ENCODE measurements at places on chromosomes 1 and 21.

- peak; percentile 72 for DNase-seq
Observed at GRCh38 chr1:207284209-207284897, 37.1 kb upstream of the CD55 start.

DNA sequence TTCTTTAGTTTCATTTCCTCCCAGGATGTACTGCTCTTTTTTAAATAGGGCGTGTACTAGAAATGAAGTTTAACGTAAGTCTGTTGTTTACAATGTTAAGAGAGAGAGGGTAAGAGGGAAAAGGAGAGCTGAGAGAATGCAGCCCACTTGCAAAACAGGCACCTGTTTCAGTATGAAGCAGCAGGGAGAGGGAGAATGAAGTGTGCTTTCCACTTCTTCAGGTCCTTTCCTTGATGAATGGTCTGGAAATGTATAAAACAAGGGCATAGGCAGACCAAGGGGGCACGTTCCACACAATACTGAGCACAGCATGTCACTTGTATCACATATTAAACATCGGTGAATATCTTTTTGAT is 2.0 kb downstream of the KCNA3 start:
- DNase-seq = no peak

DNA sequence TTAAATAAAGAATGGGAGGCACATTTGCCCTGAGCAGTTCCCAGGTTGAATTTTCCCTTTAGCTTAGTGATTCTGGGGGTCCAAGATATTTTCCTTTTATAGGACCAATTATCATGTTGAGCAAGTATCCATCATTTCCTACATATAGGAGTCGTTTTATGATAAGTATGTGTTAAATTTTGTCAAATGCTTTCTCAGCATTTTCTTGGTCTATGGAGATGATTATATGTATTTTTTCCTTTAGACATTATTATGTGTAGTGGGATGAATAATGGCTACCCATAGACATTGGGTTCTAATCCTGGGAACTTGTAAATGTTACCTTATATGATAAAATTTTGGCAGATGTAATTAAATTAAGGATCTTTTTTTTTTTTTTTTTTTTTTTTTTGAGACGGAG is 128.7 kb downstream of the LMO4 start:
- no peak for DNase-seq

DNA sequence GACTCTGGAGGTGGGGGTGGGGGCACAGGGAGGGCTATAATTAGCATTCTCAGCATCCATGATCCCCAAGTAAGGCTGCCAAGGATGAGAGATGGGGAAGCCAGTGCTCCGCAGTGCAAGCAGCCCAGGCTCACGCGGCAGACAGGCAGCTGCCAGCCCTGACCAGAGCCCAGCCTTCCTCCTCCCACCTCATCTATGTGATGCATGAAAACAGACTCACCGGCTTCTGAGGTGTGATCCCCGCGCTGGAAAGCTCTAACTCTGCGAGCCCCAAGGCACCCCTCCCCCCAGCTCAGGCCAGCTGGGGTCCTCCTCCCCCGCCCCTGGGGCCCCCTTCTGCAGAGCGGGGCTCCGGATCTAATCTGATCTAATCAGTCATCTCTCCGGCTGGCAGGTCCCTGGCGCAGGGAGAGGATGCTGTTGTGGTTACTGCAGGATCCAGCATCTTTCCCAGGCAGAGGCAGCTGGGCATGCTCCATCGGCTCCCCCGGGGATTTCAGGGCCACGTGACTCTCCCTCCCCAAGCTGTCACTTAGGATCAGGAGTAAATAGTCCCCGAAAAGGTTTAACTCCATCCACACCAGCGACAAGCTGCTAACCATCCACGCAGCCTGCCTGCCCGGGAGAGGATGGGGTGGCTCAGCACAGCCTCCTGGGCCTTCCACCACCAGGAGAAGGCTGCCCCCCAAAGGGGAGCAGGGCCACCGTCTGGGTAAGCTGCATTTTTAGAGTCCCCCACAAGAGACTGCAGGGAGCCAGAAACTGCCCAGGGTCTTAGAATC is at the start of gene PLEKHA6:
Gene PLEKHA6, minus strand, starts transcription at position 456 of the 782 bp plus-strand sequence. CDS start 86,202 bp downstream, outside the sequence.
- peak; percentile 63 for DNase-seq

DNA sequence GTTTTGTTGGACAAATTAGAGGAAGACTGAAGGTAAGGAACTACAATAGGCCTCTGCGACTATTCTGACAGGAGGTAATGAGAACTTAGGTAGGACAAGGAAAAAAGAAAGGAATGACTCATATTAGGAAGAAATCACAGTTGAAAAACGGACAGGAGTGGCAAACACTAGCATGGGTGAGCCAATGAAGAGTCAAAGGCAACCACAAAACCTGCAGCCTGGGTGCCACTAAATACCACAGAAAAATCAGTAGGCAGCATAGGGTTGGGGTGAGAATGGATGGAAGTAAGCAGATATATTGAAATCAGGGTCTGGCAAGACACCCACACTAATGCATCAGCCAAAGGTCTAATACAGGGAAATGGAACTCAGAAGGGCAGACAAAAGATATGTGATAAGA is 10.0 kb downstream of the RBM34 start:
- no peak for DNase-seq

GRCh38 chr1:177770096-177770495 is 199.8 kb downstream of the SEC16B start:
- DNase-seq = no peak

DNA sequence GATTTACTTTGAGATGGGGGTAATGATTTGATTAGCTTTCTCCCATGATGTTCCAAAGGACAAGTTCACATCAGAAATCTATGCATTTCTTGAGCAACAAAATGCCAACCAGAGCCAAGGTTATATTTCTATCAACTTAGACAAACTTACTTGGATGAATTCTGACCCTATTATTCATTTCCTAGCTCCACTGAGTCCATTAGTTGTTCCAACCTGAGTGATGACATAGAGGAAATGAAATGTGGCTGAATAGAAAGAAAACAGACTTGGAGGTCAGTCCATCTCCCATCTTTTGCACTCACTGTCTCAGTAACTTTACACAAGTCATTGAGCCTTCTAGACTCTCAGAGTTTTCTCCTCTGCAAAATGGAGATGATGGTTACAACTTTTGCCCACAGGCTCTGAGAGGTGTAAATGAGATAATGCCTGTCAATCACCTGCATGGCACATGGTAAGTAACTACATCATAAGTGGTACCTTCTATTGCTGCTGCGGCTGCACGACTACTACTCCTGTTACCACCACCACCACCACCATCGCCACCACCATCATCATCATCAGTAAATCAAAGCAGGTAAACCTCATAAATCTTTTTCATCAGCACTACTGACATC is 98.2 kb downstream of the PTPN14 start:
- peak; percentile 73 for DNase-seq

DNA sequence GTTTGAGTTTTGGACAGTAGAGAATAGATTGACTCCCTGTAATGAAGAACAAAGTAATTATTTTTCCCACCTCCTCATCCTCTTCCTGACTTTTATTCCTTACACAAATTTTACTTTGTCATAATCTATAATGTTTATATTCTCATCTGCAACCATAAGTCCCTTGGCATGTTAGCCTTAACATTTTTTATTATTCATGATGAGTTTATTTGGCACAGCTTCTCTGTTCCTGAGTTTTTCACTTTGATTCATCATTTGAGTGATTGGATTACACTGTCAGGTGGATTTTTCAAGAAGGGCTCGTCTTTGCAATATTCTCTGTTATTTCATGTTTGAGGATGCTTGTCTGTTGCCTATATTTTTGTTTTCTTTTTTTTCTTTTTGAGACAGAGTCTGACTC is 35.7 kb downstream of the TNFRSF8 start:
- DNase-seq = no peak

- no peak for DNase-seq
Observed at GRCh38 chr1:173915596-173915995, 1.5 kb downstream of the SERPINC1 start.

DNA sequence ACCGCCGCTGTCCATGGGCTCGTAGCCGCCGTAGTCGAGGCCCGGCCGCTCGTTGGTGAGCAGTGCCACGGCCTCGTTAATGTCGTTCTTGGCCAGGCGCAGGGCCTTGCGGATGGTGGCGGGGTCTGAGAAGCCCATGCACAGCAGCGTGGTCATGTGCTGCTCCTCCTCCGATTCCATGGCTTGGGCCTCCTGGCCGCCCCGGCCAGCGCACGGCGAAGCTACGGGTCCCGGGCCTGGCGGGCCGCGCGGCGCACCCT is 300 bp downstream of the USP24 start:
- peak; percentile 39 for DNase-seq

DNA sequence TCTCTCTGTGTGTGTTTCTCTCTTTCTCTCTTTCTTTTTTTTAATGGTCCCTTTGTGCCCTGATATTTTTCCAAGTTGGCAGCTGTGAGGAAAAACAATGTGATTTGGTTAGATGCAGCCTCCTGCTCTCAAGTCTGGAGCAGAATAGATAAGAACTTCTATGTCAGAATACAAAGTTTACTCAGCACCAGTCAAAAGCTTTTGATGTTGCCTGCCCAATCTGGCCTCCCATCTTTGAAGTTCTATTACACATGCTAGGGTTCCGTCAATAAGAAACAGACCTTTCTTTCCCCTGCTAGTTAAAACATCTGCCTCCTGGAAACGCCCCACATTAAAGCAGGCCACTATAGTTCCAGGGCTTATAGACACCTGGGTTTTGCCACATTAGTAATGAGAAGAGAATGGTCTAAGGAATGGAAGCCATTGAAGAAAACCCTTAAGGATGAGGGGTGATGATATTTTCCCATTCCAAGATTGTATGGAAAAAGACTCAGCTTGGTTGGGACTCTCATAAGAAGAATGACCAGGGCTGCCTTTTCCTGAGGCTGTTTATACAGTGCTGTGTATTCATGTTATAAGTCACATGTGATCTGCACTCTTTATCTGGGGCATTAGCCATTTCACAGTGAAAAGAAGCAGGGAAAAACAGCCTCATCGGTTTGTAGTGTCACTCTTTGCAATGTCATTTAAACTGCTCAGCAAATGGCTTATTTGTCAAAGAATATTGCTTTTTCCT is 414.7 kb upstream of the PROX1 start:
- DNase-seq = no peak

- DNase-seq = no peak
Observed at GRCh38 chr1:28326515-28326914, 2.3 kb upstream of the MED18 start.

GRCh38 chr1:228695015-228695955 is 40.0 kb upstream of the RHOU start:
- DNase-seq = no peak

GRCh38 chr1:43052786-43053439 is 94.2 kb upstream of the SLC2A1 start:
- peak; percentile 30 for DNase-seq

DNA sequence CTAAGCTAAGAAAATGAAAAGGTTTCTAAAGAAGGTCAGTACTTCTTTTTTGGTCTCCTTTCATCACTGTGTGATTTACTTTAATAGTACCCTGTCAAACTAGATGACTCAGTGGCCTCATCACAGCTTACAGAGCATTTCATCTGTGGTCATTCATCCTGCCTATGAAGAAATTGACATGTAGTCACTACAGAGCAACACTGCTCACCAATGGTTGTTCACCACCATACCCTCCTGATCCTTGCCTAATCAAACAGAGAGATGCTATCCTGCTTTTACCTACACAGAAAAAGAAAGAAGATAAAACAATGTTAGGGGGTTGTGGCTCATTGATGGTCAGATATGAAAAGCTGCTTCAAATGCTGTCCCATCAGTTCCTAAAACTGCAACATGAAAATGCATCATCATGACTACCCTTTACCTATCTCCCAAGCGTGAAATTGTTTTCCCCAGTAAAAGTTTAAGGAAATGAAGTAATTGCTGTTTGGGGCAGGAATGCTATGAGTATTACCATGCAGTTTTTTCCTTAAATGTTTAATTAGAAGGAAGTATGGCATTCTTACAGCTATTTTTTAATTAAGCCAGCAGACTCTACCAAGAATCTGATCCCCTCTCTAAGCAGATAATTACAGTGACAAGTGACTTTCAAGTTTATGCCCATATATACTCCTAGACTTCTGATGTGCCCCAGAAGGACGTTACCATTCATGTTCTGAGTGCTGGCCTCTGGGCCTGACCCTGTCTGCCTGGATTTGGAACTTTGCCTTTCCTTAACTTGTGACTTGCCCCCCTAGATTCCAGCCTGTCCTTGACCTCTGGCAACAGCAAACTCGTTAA is 46.1 kb upstream of the FBXO28 start:
- DNase-seq = peak; percentile 61

DNA sequence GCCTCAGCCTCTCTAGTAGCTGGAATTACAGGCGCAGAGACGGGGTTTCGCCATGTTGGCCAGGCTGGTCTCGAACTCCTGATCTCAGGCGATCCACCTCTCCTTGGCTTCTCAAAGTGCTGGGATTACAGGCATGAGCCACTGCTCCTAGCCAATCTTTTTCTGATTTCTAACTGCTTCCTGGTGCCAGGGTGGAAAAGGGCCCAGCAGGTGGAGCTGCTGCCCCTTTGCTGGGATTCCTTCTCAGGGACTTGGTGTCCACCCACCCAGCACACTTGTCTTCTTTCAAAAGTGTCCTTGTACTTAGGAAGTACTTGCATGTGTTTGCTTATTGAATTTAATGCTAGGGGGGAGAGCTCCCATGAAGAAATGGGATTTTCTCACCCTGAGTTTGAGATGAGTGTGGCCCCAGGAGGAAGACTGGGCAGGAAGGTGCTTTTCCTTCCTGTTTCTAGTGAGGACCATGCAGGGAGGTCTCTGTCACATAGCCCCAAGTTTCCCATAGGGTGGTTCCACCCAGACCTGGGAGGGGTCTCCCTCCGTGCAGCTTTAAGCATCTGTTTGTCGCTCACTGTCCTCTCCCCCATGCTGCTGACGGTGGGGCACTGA is 14.2 kb downstream of the UTP11 start:
- DNase-seq = peak; percentile 67

- no peak for DNase-seq
Observed at GRCh38 chr1:15671430-15671829, 12.7 kb upstream of the PLEKHM2 start.

DNA sequence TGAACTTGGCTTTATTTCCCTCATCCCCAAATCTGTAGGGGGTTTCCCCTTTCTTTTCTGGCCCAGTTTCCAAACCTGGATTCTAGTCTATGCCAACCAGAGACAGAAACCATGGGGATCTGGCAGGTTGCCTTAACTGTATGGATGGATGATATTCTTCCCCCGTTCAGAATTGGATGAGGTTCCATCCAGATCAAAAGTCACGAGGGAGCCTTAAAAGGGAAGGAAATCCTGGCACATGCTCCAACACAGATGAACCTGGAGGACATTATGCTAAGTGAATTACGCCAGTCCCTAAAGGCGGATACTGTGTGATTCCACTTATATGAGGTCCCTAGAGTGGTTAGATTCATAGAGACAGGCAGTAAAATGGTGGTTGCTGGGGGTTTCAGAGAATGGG is 124.4 kb downstream of the HUNK start:
- no peak for DNase-seq

GRCh38 chr1:89069951-89070350 is 4.9 kb upstream of the GBP1 start:
- DNase-seq = no peak

DNA sequence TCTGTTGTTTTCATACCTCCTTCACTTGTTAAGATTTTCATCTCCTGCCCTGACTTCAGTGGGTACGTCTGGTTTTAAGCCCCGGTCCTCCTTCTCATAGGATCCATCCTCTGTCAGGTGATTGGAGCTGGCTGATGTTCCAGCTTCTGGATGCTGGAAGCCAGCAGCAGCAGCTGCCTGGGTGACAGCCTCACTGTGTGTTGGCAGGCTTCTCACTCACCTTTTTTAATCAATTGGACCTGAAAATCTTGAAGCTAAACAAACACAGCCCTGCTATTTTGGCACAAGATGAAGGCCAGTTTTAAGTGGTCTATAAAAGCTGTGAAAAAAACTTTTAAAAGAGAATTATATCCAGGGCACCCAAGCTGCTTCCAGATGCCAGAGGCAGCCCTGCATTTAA is 181.0 kb downstream of the DISC1 start:
- DNase-seq = no peak

- no peak for DNase-seq
Observed at GRCh38 chr1:20733360-20733975, 965 bp upstream of the SH2D5 start.

Data from fibroblast of skin of scalp (primary cell).